Right ventricle myocardium inferior (tissue), 1 donor: ENCODE measurements at places on chromosomes 12 and 14. TPM values are rescaled to one million over a fixed set of nuclear protein-coding genes. Genes with fewer than 3 reads are reported as not detected.

LMNTD1 gene
- not detected for total RNA-seq

SLCO1C1 gene
- 1.2 TPM for total RNA-seq

GRCh38 chr14:96352708-96353107 is 10.4 kb downstream of the ATG2B start:
- DNase-seq: no peak

GRCh38 chr14:68841016-68841809 is 48.3 kb upstream of the ZFP36L1 start:
- no peak for DNase-seq

DNA sequence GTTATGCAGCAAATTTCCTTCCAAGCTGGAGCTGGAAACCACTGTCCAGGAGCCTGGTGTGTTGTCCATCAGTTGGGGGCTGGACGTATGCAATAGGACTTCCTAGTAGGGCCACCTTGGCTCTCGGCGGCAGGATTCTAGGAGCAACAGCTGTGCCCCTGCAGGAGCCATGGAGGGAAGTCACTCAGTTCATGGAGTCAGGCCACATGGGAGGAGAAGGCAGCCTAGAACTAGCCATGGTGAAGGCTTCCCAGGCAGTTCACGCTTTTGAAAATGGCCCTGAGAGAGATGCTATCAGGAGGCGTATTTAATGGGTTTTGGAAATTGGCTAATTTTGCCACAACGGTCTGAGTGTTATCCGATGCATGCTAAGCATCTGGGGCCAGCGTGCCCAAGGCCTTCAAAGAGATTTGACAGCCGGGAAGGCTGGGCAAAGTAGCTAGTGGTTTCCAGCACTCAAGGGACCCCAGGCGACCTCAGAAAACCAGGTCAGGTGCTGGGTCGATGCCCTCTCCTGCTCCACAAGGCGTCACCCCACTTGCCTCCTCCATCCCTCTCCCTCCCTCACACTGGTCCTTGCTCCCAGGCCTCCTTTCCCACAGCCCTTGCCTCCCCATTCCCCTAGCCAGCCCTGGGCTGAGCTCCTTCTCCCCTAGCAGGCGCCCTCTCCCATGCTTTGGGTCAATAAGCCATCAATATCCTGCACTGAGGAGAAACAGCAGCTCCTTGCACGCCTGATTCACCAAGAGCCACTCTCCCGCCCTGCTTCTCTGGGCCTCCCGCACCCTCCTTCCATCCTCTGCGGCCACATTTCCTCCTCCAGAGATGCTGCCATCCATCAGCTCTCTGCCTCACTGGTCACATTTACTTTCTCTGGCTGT is 30.9 kb upstream of the SYNDIG1L start:
- no peak for DNase-seq

OR10A7 gene
- not detected for total RNA-seq

B4GALNT1 gene
- 7.3 TPM for total RNA-seq

- no peak for DNase-seq
Observed at GRCh38 chr12:27751386-27752047, 28.5 kb upstream of the KLHL42 start.

NGB gene
- not detected for total RNA-seq

GRCh38 chr12:75840994-75841355 is 190.6 kb downstream of the PHLDA1 start:
- no peak for DNase-seq

GRCh38 chr12:49813131-49813530 is 15.1 kb downstream of the NCKAP5L start:
- no peak for DNase-seq

DNA sequence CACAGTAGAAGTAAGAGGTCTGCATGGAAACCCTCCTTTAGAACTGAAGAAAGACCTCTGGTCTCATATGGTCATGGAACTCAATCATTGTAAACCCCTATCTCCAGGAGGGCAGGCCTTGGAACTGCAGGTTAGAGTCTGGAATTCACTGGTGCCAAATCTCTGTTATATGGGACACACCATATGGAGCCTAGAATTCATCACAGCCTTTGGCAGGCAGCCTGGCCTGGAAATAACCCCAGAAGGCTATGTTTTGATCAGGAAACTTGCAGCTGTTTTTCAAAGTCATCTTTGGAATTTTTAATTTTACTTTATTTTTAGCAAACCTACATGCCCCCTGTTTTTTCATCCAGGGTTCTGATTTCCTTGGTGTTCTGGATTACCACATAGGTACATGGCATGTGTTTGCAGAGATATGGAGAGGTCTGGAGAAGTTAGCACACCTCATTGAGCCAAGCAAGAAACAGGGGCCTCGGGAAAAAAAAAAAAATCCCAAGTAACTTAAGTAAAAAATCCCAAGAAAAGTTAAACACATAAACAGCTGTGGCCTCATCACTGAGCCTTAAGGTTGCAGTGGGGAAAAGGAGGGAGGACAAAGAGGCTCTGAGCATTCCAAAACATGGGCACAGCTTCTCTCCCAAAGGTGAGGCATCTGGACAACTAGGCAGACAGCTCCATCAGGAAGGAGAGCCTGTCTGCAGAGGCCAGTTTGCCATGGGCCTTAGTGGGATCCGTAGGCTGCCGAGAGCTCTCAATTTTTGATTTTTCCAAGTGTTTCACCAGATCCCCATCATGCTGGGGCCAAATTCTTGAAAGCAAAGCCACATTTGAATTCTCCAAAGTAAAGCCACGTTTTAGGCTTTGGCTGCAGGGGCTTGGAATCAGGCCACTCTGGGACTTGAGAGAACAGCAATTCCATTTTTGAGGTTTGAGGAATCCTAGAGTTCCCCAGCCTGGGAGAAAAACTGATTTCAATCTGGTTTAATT is 339.6 kb upstream of the TBX3 start:
- no peak for DNase-seq

DNA sequence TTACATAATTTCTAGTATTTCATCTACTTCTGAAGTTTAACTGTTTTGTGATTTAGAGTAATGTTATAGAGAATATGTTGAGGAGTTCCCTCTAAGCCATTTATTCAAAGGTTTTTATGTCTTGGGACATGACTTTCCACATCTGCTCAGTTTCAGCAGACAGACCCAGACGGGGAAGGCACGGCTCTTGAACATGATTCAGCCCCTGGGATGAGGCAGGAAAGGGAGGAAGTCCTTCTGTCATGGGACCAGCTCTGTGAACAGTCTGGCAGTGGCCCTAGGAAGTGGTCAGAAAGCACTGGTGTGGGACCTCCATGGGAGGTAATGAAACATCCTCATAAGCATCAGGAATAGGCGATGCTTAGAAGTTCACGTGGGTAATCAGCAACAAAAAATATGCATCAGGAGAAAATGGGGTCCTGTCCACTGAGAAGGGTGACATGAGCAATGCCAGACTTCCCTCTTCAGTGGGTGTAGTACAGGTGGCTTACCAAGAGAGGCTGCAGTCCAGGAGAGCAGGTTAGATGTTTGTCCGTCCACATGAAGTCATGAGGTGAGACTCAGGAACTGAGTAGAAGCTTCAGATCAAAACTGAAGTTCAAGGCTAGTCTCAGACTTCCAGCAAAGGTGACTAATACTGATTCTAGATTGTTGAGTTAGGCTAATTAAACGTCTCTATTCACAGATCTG is 248.5 kb downstream of the IPO8 start:
- DNase-seq: no peak
